Activated naive CD4-positive, alpha-beta T cell treated with anti-CD3 and anti-CD28 coated beads, Interleukin-2, amount 10 ng/mL, durations not matched to agents 5 hours and 36 hours (primary cell): ENCODE measurements at places on chromosomes 12 and 14. TPM values are rescaled to one million over a fixed set of nuclear protein-coding genes. Genes with fewer than 3 reads are reported as not detected.

The PRR4 gene
- 1.8 TPM for total RNA-seq

The GLI1 gene
- 1.5 TPM for total RNA-seq

The ERP27 gene
- total RNA-seq = 11.1 TPM

The TOMM20L gene
- total RNA-seq = not detected

The GSC gene
- not detected for total RNA-seq

The CIDEB gene
- 29.0 TPM for total RNA-seq

The VRTN gene
- total RNA-seq = not detected

The GLIPR1L2 gene
- not detected for total RNA-seq

The TAS2R13 gene
- total RNA-seq = 0.48 TPM

The RDH16 gene
- 0.28 TPM for total RNA-seq

The GPR33 gene
- total RNA-seq = not detected

The IL23A gene
- total RNA-seq = 15.8 TPM

The RAB3IP gene
- total RNA-seq = 22.4 TPM

The RAD52 gene
- total RNA-seq = 21.7 TPM

The SDS gene
- not detected for total RNA-seq

The SRRM4 gene
- not detected for total RNA-seq

The CPM gene
- total RNA-seq = 1.2 TPM

The INHBE gene
- total RNA-seq = not detected

The SLC7A8 gene
- 0.22 TPM for total RNA-seq

The FGF6 gene
- not detected for total RNA-seq

The TTC9 gene
- 15.7 TPM for total RNA-seq

The SMOC1 gene
- not detected for total RNA-seq

The RHEBL1 gene
- total RNA-seq = 8.4 TPM

The NOVA1 gene
- total RNA-seq = not detected

The SCNN1A gene
- 0.43 TPM for total RNA-seq

The STAC3 gene
- 3.5 TPM for total RNA-seq

The FAM181A gene
- total RNA-seq = not detected

The GPR135 gene
- total RNA-seq = 0.86 TPM

The KRT73 gene
- 3.7 TPM for total RNA-seq

The PTPRO gene
- total RNA-seq = 18.8 TPM

The SAMD15 gene
- 0.23 TPM for total RNA-seq

The PLEKHD1 gene
- total RNA-seq = 0.05 TPM

The SLC39A2 gene
- not detected for total RNA-seq

The MSI1 gene
- total RNA-seq = not detected
